Mucosa of gallbladder (tissue), 1 donor: ENCODE measurements at places on chromosomes 5 and 9. TPM values are rescaled to one million over a fixed set of nuclear protein-coding genes. Genes with fewer than 3 reads are reported as not detected.

GFI1B gene
- 1.3 TPM for total RNA-seq

MARCOL gene
- total RNA-seq, result not detected

NPR3 gene
- 6.5 TPM for total RNA-seq

IL5 gene
- total RNA-seq, result not detected

SPATA31D4 gene
- total RNA-seq, result not detected

TSSK1B gene
- total RNA-seq, result 0.20 TPM

DNA sequence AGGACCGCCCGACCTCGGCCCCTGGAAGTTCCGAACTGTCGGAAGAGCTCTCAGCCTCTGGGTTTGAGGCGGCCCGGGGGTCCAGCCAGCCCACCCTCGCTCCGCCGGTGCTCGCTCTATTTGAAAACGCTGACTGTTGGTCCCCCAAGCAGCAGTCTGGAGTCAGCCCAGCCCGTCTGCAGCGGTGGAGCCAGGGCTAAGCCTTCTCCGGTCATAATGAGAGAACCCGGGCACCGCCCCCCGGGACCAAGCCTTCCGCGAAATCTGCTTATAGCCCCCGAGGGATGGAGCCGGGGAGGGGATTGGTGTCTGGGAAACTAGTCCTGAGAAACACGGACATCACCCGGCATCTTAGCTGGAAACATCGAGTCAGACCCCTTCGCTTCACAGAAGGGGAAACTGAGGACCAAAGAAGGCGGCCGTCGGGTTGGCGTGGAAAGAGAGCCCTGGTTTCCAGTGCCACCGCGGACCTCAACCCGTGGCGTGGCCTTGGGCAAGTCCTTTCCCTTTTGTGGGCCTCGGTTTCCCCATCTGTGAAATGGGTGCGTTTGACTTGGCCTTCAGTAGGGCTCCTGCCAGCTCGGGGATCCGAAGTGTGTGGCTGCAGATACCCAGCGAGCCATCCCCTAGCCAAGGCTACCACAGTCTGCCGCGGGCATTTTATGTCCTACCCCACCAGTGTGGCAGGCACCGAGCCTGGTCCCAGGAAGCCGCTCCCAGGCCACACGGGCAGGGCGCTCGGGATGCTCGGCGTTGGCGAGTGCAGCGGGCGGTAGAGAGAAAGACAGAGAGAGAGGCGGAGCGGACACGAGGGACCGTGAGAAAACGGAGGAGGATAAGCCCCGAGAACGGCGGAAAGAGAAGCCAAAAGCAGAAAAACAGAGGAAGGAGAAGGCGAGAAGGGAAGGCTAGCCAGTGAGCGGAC, 857 bp downstream of the ADAM19 start:
- DNase-seq, result no peak

DNA sequence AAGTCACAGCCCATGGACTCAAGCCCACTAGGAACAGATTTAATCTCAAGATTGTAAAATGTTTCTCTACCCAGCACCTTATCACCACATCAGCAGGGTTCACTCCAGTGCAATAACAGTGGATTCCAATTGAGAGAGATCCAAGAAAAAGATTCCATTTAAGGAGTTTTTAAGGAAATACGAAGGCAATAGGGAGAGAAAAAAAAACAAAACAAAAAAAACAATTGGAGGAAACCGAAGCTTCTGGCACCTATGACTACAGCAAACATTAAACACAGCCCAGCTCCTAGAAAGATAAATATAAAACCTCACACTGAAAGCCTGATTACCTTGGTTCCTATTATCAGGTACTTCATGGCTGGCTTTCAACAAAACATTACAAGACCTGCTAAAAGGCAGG, 192.7 kb downstream of the DAB2IP start:
- DNase-seq, result no peak

DNA sequence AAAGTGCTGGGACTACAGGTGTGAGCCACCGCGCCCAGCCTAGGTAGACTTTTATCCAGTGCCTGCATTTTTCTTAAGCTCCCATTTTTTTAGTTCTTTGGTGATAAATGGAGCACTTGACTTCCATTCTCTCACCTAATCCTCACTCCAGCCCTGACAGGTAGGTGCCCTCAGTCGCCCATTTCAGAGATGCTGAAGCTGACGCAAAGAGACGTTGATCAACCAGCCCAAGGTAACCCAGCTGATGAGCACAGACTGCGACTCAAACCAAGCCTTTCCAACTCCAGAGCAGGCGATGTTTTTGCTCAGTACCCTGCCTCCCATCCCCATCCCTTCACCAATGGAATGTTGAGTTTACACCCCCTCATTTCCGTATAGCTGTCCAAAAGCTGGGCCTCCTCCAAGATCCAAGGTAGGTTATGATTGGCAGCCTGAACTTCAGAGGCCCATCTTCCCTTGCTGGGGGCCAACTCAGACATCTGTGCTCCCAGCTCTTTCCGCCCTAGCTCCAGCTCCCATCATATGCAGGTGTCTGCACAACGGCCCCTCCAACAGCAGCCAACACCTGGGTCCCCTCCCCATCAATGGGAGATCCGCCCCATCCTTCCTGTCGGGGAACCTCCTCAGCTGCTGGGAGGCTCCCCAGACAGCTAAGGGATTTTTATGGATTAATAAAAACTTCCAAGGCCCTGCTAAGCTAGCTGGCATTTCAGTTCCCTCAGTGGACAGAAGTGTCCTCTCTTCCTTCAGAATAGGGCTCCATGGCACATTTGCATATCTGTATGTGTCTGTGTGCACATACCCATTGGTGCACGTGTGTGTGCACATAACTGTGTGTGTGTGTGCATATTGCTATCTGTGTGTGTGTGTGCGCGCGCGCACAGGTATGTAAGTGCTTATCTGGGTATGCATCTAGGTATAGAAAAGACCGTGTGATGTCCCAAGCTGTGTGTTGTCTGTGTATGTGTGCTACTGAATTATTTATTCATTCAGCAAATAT, 39.3 kb upstream of the VDAC1 start:
- no peak for DNase-seq

- no peak for DNase-seq
These were observed 1.3 kb upstream of the HSPA4 start for GRCh38 chr5:133050521-133050920.

DNA sequence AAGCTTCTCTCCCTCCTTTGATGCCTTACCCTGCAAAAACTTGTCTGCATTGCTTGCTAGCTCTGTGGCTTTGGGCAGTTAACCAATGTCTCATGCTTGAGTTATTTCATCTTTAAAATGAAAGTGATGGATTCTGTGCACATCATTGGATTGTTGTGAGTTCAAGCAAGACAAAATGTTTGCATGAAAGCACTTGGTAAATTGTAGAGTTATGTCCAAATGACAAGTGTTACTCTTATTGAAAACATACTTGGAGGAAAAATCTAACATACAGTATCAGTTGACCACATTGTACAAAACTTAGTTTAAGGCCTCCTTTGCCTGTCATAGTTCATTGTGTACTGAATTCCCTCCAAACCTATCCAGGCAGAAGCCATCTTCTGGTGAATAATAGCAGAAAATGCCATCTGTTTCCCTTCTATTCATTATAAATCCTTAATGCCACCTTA, 30.0 kb downstream of the TGFBR1 start:
- DNase-seq, result no peak

DNA sequence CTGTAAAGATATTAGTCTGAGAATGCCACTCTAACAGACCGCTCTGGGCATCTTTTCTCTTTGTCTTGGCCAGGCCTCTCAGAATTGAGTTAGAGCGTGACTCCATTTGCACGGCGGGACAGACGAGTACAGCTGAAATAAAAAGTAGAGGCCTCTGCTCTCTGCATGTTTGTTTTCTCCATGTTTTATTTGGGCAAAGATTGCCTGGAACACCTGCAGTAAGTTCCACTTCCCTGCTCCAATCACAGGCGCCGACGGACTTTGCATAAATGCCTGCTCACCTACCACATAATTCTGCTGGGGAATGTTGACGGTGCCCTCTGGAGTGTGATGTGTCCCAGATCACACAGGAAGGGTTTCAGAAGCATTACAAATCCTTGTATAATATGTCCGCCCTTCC, 10.6 kb downstream of the SPOCK1 start:
- DNase-seq, result no peak

- no peak for DNase-seq
These were observed 341.1 kb downstream of the ASTN2 start for GRCh38 chr9:117073539-117074341.

DNA sequence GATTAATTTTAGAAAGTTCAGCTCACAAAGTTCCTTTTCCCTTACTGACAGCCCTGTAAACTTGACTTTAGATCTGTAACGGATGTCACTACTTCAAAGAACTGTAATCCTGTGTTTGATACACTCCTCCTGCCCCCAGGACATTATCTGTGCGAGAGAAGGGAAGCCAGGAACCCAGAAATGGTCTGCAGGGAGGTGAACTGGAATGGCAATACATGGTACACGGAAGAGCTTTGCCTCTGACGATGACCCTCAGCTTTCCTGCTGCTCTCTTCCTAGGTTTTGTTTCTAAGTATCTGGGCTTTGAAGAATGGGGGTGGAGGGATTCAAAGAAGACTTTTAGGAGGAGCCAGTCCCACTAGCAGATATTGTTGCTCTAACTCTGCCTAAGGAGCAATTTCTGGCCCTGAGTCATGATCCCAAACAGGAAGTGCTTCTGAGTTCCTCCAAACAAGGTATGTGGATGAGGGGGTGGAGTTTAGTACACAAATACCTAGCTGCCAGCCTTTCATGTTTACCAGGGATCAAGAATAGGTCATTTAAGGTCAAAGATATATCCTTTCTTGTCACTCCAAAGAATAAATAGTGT, 43.4 kb upstream of the TMC1 start:
- DNase-seq, result peak; percentile 50

GRCh38 chr9:134981829-134982228, 64.1 kb upstream of the FCN1 start:
- no peak for DNase-seq

DNA sequence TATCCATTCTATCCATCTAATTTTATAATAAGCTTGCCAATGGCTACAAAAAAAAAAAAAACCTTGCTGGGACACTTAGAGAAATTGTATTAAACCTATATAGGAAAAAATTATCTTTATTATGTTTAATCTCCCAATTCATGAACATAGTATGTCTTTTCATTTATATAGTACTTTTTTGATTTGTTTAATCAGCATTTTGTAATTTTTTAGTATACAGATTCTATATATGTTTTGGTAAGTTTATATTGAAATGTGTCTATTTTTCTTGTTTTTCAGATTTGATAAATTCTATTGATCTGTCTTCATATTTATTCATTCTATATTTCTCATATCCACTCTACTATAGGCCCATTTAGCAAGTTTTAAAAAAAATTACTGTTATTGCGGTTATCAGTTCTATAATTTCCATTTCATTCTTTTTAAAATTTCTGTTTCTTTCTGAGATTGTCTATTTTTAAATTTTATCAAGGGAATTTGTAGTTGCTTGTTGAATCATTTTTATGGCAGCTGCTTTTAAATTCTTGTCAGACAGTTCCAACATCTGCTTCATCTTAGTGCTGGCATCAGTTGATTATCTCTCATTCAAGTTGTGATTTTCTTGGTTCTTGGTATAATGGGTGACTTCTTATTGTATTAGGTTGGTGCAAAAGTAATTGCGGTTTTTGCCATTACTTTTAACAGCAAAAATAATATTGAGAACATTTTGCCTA, 170.1 kb upstream of the S1PR3 start:
- no peak for DNase-seq

- DNase-seq, result no peak
These were observed 5.4 kb upstream of the DOCK8 start for GRCh38 chr9:209143-209758.

DNA sequence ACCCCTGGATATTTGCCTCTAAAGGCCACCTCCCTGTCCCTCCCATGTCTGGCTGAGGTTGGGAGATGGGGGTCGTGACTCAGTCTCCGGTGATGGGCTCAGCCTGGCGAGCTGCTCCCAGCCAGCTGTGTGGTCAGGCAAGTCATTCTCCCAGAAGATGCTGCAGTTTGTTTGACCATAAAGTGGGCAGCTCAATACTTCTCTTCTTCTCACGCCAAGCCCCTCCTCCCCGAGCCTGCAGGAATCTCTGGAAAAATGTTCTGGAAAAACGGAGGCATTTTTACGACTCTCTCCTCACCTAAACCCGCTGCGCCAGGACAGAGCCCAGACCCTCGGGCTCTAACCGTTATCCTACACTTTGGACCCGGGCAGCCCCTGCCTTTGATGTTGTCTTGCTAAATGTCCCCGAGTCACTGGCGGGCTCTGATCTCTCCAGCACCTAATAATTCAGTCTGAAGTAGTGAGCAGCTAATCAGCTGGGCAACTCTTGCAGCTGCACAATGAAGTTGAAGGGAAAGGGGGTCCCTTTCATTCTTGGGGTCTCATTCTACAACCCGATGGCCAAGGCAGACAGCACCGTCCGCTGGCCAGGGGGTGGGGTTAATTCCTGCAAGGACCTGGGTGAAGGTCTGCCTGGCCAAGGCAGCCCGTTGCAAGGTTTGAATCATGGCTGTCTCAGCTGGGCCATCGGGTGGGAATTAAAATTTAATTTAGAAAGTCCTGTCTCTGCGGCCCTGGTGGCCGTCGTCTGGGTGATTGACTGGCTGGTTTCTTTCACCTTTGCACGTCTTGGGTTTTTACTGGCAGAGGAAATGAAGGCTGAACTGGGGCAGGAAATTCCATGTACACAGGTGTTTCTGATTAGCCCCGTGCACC, 12.3 kb downstream of the DCANP1 start:
- DNase-seq, result no peak

- no peak for DNase-seq
These were observed 78.0 kb downstream of the ISOC1 start for GRCh38 chr5:129172580-129172979.

GRCh38 chr5:173717959-173718358, 101.5 kb upstream of the BOD1 start:
- no peak for DNase-seq

GRCh38 chr9:106981396-106982287, 118.7 kb downstream of the ZNF462 start:
- DNase-seq, result no peak

DNA sequence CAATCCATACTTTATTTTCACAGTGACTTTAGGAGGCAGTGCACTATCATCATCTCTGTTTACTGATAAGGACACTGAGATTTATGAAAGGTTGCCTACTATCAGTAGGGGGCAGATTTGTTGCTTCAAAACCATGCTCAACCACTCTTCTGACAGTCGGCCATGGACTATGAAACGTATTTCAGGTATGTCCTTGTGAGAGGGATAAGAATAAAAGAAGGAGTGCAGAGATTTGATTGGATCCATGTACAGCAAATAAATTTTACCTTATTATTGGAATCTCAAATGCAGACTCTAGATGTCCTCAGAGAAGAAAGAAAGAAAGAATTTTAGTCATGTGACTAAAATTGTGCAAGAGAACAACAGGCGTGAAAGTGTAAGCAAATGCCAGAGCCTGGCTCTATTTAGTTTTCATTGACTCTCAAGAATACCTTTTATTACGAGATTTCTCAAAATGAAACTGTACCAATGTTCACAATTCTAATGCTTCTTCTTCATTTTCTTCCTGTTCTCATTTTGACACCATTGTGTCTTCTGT, 296.6 kb upstream of the RASA1 start:
- no peak for DNase-seq

GRCh38 chr9:111939322-111939721, 42.7 kb downstream of the UGCG start:
- no peak for DNase-seq
